ENCODE measurements at places on chromosomes 12 and 14. TPM values are rescaled to one million over a fixed set of nuclear protein-coding genes. Genes with fewer than 3 reads are reported as not detected.

The KCNJ8 gene
- total RNA-seq: 0.42 TPM

The OASL gene
- not detected for total RNA-seq

The SLC16A7 gene
- 2.4 TPM for total RNA-seq

DNA sequence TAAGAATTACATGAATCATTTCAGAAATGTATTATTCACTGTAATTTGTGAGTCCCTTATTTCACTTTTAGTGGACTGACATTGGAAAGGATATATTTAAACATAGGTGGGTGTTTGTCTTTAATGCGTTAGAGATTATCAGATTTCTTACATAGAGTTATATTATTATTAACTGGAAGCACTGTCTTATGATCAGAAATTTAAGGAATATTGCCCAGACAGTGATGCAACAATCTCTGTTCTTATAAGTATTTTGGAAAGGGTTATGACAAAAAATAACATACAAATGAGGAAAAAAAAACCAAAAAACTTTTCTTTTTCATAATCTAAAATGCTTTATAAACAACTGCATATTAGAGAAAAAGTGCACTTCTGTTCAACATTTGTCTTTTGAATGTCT, 836.6 kb downstream of the SLC6A15 start:
- no peak for DNase-seq

- DNase-seq: no peak
Measured at GRCh38 chr14:85165094-85165493, 364.9 kb upstream of the FLRT2 start.

DNA sequence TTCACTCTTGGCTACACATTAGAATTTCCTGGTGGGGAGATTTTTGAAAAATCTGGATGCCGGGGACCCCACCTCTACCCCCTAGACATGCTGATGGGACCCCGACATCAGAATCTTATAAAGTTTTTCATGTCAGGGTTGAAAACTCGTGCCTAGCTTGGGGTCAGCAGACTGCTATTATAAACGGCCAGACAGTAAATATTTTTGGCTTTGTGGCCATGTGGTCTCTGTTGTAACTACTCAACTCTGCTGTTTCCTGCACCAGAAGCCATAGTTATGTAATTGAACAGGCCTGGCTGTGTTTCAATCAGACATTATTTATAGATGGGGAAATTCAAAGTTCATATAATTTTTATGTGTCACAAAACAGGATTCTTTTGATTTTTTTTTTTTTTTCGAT, 41.6 kb downstream of the ACACB start:
- no peak for DNase-seq

GRCh38 chr12:8446642-8447547, 8.9 kb upstream of the CLEC6A start:
- DNase-seq: no peak

DNA sequence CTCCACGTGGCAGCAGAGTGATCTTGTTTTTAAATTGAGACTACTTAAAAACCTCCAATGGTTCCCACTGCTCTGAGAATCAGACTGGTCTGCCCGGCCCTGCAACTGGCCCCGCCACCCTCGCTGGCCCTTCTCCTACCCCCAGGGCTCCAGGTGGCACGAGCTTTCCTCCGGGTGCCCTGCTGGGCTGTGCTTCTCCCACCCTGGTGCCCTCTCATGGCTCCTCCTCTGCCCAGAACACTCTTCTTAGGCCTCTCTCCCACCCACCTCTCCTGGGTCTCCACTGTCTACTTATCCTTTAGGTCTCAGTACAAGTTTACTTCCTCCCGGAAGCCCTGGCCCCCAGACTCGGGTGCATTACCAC, 26.5 kb downstream of the CCDC92 start:
- peak; percentile 27 for DNase-seq

DNA sequence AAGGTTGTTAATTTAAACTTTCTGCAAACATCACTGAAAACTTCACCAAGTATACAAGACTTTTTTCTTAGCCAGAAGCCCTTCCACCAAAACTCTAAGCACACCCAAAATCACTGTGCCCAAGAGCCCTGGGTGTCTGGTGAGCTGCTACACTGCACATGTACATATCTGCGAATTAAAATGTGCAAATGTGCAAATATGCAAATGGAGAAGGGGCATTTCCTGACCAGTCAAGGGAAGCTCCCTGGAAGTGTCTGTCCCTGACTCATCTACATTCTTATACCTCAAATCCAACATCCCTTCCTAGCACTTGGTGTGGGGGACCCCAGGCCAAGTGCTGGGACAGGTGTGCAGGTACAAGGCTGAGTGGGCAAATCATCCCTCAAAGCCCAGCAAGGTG, 123.7 kb downstream of the PCNX1 start:
- DNase-seq: no peak

GRCh38 chr14:59679872-59680271, 103.3 kb upstream of the CCDC175 start:
- no peak for DNase-seq

- no peak for DNase-seq
Measured at GRCh38 chr12:13956060-13956590, 25.3 kb downstream of the GRIN2B start.
